ENCODE measurements at places on chromosomes 5 and 9. TPM values are rescaled to one million over a fixed set of nuclear protein-coding genes. Genes with fewer than 3 reads are reported as not detected.

SYK gene
- 3.7 TPM for total RNA-seq

PRELID2 gene
- total RNA-seq = 20.1 TPM

ERAP2 gene
- 2.1 TPM for total RNA-seq

PCDHGB6 gene
- total RNA-seq = 3.0 TPM

STK10 gene
- 12.5 TPM for total RNA-seq

DOCK2 gene
- total RNA-seq = 4.5 TPM

FSTL4 gene
- 1.3 TPM for total RNA-seq

SKP2 gene
- total RNA-seq = 52.5 TPM

ZBTB26 gene
- total RNA-seq = 6.2 TPM

FAXDC2 gene
- total RNA-seq = 13.0 TPM

SIL1 gene
- total RNA-seq = 26.1 TPM

FBXO10 gene
- 24.5 TPM for total RNA-seq

FAM153A gene
- total RNA-seq = 0.31 TPM

LHX6 gene
- 3.7 TPM for total RNA-seq

SPINK5 gene
- total RNA-seq = 0.27 TPM

PRSS3 gene
- 0.09 TPM for total RNA-seq

SPINK1 gene
- total RNA-seq = not detected

ORM2 gene
- total RNA-seq = not detected

F2RL1 gene
- 0.18 TPM for total RNA-seq

PCDH12 gene
- total RNA-seq = 19.8 TPM

RABEPK gene
- total RNA-seq = 19.3 TPM

KCNV2 gene
- total RNA-seq = not detected

ARID3C gene
- 0.09 TPM for total RNA-seq

SV2C gene
- under 0.01 TPM for total RNA-seq

CCDC171 gene
- 3.5 TPM for total RNA-seq

LOX gene
- 51.9 TPM for total RNA-seq

RUSC2 gene
- 33.7 TPM for total RNA-seq

SOWAHA gene
- total RNA-seq = 0.04 TPM

IL13 gene
- not detected for total RNA-seq

ADRA1B gene
- 0.13 TPM for total RNA-seq

CCNO gene
- 0.04 TPM for total RNA-seq

PTGDS gene
- total RNA-seq = 8.4 TPM

MARVELD2 gene
- 0.31 TPM for total RNA-seq

FBP2 gene
- total RNA-seq = 105 TPM

BARHL1 gene
- not detected for total RNA-seq

GABRA1 gene
- 0.13 TPM for total RNA-seq

ANKRD34B gene
- 0.13 TPM for total RNA-seq

MYMK gene
- 23.0 TPM for total RNA-seq

RORB gene
- 0.09 TPM for total RNA-seq

ADAMTS2 gene
- 28.7 TPM for total RNA-seq

RNF183 gene
- 0.04 TPM for total RNA-seq

C5orf52 gene
- total RNA-seq = not detected

LRRC19 gene
- not detected for total RNA-seq
